ENCODE measurements at places on chromosomes 11 and 22.

GRCh38 chr11:130220311-130221035, 60.9 kb downstream of the ST14 start:
- DNase-seq, result no peak

DNA sequence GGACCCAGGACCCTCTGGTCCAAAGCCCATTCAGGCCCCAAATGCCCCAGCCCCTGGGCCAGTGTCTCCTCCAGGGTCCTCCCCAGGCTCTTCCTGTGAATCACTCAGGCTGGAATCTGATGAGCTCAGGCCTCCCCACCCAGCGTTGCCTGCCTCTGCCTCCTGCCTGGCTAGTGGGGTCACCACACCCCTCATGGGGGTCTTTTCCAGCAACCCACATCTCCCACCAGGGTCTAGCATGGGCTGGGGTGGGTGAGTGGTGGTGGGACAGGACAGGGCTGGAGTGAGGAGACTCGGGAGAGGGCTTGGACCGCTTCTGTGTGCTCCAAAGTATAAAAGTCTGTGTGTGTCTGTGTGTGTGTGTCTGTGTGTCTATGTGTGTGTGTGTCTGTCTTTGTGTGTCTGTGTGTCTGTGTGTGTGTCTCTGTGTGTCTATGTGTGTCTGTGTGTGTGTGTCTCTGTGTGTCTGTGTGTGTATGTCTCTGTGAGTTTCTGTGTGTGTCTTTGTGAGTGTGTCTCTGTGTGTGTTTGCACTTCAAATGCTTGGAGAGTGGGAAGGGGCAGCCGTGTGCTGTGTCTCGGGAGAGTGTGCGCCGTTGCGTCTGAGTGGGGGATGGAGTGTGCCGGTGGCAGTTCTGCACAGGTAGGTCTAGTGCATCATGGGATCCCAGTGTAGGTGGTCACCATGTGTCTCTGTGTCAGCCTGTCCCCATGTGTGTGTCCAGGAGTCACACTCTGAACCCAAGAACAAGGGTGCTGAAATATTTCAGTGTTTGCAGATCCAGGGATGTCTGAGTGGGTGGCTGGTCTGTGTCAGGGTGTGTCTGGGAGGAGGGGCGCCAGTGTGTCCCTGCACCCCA, 8.8 kb downstream of the RIN1 start:
- DNase-seq, result no peak

GRCh38 chr11:4025248-4025966, 69.2 kb upstream of the RRM1 start:
- DNase-seq, result no peak

GRCh38 chr22:20090730-20091240, 10.7 kb downstream of the DGCR8 start:
- no peak for DNase-seq
